Erythroblast (primary cell): ENCODE measurements at places on chromosomes 2 and 18.

- DNase-seq = no peak
Observed at GRCh38 chr2:183950673-183951072, 647.7 kb upstream of the ZNF804A start.

DNA sequence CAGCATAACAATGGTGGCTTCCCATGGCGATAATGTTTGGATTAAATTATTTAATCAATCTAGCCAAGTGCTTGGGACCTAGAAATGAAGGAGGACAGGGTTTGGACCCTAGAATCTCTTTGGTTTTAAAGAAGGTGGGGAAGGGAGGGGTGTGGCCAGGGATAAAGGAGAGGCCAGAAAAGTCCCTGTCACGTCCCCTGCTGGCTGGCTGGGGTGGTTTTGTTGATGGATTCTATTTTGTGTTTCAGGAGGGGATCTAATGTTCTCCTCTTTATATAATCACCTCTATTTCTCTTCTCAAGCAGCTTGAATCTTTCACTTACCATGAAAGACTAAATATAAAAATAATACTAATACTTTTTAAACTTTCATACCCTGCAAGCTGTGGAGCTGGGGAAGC lies 52.6 kb upstream of the GALR1 start:
- no peak for DNase-seq

DNA sequence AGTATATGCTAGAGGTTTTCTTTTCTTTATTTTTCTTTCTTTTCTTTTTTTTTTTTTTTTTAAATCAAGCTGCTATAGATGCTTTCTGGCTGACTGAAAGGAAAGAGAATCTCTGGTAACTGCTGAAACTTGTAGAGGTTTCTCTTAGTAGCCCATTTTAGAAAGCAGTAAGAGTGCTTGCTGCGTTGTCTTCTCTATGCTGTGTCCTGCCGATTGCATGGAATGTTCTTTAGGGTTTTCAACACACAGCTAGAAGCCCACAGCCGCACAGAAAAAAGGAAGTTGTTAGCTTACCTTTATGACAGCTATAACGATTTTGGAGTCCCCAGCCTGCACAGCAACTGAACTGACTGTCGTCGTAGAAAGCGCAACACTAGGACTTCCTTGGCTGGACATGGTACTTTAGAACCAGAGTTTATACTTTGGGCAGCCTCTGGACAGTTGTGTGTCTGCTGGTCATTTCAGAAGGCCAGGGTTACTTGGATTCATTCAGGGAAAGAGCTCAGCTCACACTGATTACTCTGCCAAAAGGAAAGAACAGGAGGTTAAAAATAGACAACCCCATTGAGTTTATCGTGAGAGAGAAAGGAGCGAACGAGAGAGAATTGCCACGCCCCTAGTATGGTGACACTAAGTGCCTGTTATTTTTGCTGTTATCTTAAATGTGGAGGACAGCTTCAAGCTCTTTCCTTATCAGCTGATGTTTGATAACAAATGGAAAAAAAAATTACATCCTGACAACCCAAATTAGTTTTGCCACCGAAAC lies at the start of gene CCDC141:
TSS of gene CCDC141 (minus strand) at position 592 of the 766 bp plus-strand sequence. CDS start at position 396, 196 bp downstream.
- DNase-seq = peak; percentile 73

GRCh38 chr2:182545420-182546167 lies 118.8 kb upstream of the PDE1A start:
- DNase-seq = no peak

GRCh38 chr2:23618794-23619530 lies 234.0 kb downstream of the KLHL29 start:
- no peak for DNase-seq

DNA sequence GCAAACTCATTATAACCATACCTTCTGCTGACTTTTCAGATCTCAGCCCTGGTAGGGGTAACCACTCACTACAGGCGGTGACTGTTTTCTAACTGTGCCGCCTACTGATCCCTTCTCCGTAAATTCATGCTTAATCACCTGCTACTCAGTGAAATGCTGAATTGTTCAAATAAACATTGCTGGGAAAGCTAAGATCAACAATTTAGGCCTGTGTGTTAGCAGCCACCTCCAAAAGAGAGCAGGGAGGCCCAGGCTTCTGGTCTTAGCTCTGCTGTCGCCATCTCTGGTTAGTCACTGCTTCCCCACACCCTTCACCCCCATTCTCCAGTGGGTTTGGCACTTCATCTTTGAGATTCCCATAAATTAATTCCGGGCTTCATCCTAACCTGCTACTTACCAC lies 21.8 kb upstream of the NT5C1B start:
- no peak for DNase-seq
